ENCODE measurements at places on chromosomes 2 and 18. TPM values are rescaled to one million over a fixed set of nuclear protein-coding genes. Genes with fewer than 3 reads are reported as not detected.

RAD51AP2 gene
- not detected for total RNA-seq

MPPE1 gene
- total RNA-seq: 21.5 TPM

ATP8B1 gene
- total RNA-seq: 25.8 TPM

PROKR1 gene
- total RNA-seq: not detected

FAM168B gene
- total RNA-seq: 104 TPM

DCTN1 gene
- total RNA-seq: 52.5 TPM

GAREM1 gene
- total RNA-seq: 5.6 TPM

CIDEA gene
- not detected for total RNA-seq

DNA sequence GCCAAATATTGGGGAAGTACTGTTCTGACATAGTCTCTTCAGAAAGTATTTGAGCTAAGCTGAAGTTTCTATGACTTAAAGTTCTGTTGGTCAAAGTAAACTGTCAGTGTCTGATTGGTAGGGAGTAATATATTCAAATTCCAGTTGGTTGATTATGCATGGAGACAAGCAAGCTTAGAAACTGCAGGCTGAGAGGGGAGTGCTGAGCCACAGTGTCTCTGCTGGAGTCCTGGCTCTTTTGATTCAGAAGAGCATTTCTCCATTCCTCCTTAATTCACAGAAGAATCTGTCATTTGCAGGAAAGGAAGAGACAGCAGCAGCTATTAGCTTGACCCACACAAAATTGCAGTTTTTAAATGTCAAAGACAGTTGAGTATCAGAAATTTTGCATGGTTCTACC is 201.4 kb upstream of the TMEM200C start:
- DNase-seq: no peak

DNA sequence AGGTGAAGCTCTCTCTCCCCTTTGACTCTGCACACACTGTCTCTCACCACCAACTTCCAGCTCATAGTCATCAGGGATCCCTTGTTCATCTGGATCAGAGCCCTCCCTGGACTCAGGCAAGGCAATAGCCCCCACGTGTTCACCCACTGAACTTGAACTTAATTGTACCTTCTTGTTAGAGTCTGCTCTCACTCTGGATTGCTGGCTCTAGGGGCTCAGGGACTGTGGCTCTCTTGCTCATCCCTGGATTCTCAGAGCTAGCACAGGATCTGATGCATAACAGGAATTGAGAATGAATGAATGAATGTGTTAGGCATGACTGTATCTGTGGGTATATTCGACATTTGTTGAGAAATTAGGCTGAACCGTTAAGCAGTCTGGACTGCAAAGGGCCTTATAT is 16.7 kb upstream of the ASAP2 start:
- no peak for DNase-seq

DNA sequence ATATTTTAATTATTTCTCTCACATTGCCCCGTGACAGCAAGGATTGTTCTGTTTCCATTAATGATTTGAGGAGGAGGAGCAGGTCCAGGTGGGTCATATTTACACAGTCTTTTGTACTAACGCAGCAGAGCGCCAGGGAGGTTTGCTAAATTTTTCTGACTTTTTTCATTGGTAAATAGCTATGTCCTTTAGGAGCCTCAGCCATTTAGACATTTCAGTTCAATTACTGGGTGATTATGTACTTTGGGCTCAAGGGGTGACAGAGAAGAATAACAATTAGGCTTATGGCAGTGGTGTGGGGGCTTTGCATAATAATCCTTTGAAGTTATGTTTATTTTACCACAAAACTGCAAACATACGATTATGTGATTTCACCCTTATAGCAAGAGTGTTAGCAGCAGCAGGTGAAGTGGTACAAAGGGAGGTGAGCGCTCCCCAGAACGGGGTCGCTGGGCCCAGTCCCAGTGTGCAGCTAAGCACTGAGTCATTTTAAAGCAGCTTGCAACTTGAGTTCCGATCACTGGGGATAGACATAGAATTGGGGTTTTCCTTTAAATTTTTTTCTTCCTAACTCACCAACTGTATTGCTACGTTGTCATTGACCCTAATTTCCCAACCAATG is 80.3 kb downstream of the TSHZ1 start:
- DNase-seq: no peak

GRCh38 chr2:106830191-106830590 is 55.8 kb downstream of the ST6GAL2 start:
- no peak for DNase-seq

DNA sequence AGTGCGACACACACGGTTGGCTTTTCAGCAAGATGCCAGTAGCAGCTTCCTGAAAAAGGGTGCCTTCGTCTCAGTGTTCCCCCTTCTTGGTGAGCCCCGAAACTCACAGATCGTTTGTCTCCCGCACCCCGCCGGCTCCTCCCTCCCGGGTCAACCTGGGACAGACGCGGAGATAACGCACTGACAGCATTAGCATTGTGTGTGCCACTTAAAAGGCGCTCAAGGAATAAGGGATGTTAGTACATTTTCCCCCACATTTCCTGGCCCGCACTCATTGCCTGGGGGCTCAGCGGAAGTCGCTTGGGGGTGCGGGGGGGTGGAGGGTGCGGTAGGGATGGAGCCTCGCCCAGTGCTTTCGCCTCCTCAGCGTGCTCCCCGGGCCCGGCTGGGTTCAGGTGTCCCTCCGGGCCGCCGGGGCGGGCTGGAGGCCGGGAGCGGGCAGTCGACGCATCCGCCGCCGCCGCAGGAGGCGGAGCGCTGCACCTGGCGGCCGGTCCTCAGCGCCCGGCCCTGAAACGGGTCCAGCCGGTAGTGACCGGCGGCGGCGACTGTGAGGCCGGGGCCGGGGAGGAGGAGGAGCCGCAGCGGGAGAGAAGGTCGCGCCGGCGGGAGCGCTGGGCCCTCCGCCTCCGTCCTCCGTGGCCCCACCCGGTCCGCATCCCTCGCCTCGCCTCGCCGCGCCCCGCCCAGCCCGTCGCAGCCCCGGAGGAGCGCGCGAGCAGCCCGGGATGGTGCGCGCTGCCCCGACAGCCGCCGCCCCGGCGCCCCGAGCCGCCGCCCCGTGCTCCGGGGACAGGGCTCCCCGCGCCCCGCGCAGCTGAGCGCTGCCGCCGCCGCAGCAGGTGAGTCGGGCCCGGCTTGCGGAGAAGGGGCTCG is at the start of gene MFSD6:
MFSD6 (plus strand) TSS at position 694 of the 876 bp plus-strand sequence. CDS start 27,675 bp downstream, outside the sequence.
- DNase-seq: peak; percentile 68

DNA sequence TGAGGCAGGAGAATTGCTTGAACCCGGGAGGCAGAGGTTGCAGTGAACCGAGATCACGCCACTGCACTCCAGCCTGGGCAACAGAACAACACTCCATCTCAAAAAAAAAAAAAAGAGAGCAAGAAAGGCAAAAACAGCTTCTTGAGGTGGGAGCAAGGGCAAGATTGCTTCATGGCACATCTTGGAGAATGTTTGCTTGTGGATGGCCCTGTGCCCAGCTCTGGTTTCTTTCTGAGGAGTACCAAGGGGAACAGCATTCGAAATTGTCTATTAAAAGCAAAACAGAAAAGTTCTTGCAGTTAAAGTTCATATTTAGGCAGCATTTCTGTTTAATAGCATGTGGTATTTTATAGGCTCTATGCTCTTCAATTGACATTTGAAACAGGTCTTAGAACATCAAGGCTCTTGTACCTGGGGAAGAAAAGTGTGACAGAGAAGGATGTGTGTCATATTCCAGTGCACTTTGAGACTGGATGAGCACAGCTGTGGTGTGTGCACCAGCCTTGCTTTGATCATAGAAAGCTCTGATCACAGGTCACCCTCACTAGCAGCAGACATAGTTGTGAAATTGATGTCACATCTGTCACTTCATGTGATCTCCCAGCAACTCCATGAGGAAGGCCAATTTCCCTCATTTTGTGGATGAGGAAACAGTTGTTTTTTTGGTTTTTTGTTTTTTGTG is 154.3 kb downstream of the UXS1 start:
- no peak for DNase-seq

GRCh38 chr2:124908411-124908810 is 883.3 kb downstream of the CNTNAP5 start:
- DNase-seq: no peak

GRCh38 chr2:140791802-140792201 is 1339.0 kb downstream of the LRP1B start:
- DNase-seq: no peak

DNA sequence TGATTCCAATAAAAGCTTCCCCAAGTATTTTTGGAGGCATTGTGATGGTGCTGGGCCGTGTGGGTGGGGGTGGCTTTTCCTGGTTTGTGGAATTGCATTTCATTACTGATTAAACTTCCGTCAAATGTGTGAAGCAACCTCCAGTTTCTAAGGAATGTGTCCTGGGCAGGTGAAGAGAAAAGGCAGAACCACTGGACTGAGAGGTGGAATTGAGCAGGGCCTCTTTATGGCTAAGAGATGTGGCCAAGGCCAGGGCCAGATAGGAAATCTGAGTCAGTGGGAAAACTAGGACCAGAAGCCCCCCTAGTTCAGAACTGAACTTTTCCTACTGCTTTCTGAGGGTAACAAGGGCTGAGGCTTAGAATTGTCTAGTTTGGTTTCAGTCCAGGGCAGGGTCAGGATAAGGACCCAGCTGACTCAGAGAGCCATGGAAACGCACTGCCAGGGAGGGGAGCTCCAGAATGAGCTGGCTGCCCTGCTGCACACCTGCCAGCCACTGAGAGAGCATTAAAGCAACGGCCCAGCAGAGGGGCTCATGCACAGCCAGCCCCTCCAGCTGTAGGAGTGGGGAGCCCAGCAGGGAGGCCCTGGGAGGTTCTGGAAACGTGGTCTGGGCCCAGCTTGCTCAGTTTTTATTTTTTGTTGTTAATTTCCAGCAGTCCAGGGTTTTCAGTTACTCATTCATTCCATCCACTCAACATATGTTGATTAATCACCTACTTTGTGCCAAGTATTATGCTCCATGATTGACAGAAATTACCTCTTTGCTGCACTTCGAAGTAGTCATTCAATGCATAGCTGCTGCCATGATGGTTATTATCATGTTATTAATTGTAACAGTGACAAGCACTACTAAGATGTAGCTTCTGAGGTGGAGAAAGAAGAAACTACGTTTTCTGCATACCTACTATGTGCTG is 156.1 kb downstream of the MSH2 start:
- DNase-seq: no peak

DNA sequence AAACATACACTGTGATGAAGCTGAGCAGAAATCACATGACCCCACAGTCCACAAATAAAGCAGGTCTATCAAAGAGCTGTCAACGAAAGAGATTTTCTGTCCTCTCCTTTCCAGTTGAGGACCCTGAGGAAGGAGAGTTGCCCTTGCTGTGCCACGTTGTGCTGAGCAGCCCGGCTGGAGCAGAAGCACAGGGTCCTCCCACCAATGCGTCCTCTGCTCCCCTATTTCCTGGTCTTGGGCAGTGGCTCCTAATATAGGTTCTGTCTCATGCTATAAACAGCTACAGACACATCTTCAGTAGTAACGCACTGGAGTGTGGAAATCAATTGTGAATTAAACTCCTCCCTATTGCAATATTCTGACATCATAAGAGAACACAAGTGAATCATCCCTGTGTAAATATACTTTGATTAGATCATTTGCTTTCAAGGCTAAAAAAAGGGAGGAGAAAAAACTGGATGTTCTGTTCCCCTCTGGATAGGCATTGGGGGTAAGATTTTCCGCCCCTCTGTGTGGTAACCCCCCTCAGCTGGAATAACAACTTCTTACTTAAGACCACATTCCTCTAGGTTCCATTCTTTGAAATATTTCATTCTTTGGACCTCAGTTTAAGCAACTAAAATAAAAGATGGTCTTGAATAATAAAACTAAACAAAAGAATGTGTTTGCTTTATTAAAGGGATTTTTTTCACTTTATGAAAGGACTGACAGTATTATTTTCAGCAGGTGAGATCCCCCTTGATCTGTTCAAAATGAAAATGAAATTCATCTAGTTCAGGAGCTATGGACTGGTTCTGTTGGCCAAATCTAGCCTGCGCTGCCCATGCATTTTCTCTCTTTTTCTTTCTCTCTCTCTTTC is 8.3 kb upstream of the RHOB start:
- peak; percentile 64 for DNase-seq

DNA sequence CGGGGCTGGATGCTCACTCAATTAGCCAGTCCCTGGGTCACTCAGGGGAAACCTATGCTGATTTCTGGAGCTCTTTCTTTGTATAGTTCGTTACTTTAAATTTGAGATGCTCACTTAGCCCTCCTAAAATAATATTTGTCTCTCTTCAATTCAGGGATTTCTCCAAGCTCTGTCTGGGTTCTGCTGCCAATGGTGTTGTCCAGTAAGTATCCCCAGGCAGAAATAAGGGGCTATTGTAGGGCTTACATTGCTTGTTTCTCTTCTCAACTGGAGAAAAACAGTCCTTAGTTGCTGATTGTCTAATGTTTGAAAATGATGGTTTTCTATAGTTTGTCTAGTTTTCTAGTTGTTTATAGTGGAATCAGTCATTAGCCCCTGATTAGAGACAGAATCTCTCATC is 5.0 kb downstream of the RAB6C start:
- DNase-seq: no peak

DNA sequence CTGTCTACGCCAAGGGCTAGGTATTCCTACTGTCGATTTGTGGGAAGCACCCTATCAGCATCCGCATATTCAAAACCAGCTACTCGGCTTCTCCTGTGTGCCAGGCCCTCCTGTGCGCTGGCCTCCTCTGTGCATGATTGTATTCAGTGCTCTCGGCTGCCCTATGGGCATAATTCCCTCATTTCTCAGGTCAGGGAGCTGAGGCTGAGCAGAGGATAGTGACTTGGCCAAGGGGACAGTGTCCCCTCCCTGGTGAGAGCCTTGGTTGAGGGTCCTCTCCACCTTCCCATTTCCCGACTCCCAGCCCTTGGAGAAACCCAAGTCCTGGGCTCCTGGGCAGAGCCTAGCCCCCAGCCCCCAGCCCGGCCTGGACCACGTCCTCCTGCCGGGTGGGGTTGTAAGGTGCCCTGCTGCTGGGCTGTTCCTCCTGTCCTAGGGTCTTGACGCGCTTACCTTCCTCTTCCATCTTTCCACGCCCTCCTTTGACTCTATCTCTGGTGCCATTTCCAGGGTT is 6.3 kb upstream of the HS6ST1 start:
- DNase-seq: no peak

GRCh38 chr2:58569475-58570185 is 328.5 kb upstream of the FANCL start:
- DNase-seq: peak; percentile 3

GRCh38 chr2:39024833-39025232 is 96.0 kb downstream of the SOS1 start:
- DNase-seq: no peak

GRCh38 chr18:7317804-7318231 is 86.9 kb downstream of the LRRC30 start:
- no peak for DNase-seq

DNA sequence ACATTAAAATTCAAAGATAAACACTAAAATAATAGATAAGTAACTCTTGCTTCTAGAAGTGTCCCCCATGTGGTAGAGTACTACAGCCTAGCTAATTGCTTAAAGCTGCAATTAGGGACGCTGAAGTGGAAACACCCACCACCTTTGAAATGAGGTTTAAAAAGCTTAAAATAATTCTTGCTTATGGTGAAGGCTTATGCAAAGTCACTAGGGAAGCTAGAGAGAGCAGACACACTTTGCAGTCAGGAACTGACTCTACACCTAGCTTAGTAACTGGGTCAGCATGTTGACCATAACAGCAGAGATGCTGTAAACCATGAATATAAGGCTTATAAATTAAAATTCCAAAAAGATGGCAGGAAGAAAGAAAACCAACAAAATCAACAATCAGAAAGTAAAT is 65.4 kb upstream of the DSG1 start:
- DNase-seq: no peak

GRCh38 chr18:250685-251084 is 17.2 kb downstream of the THOC1 start:
- no peak for DNase-seq

GRCh38 chr2:50748671-50749070 is 283.3 kb downstream of the NRXN1 start:
- no peak for DNase-seq

- DNase-seq: no peak
Observed at GRCh38 chr2:170156592-170156991, 21.4 kb upstream of the MYO3B start.
